ENCODE measurements at places on chromosomes 11 and 22.

DNA sequence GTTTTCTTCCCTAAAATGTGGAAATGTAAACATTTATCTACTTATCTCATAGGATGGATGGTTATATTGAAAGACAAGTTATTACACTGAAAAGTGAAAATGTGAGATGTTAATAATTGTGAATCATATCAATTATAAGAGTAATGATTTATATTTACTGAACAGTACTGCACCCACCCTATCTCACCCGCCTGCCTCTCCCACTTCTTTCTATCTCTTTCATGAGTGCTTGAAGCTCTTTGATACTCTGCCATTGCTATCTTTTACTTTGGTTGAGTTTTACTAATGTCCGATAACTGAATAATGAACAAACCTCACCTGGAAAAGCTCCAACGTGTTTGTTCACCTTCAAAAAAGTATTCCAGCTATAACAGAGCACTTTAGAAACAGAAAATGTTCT is 263.0 kb upstream of the UBASH3B start:
- DNase-seq, result no peak

GRCh38 chr11:33195462-33196173 is 34.3 kb upstream of the CSTF3 start:
- DNase-seq, result no peak

GRCh38 chr11:36469881-36470802 is 39.9 kb downstream of the TRAF6 start:
- no peak for DNase-seq

GRCh38 chr22:19051381-19052072 is 70.7 kb downstream of the DGCR2 start:
- no peak for DNase-seq

DNA sequence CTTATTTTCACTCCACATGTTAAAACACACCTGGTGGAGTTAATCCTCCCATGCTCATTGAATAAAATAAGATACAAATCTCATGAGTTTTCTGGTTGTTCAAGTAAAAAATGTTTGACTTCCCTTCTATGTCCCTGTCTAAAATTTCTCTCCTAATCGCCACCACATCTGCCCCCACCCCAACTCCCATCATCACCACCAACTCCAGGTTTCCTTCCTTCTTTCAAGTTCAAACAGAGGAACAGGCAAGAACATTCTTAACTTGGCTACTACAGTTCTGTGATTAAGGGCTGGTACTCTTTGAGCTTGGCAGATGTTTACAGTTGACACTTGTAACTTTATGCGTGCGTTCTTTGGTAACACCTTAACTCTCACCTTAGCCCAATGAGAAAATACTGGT is 9.1 kb upstream of the PSMA1 start:
- DNase-seq, result no peak

DNA sequence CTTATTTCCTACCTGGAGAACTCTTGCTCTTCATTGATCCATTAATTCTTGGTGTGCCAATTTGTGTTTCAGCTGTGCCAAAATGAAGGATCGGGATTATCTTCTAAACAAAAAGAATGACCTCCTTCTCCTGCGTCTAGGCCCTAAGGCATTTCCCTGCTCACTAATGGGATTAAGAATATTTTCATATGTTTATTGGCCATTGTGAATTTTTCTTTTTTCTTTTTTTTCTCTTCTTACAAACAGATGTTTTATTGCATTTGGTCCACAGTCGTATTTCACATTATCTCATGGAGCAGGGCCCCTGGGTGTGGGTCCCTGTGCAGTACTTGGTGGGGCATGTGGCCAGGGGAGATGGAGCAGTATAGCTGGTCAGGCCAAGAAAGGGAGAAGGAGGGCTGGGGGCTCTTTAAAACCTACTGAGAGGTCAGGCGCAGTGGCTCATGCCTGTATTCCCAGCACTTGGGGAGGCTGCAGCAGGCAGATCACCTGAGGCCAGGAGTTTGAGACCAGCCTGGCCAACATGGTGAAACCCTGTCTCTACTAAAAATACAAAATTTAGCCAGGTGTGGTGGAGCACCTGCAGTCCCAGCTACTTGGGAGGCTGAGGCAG is 35.3 kb upstream of the HORMAD2 start:
- no peak for DNase-seq

GRCh38 chr11:132402071-132402684 is 1031.8 kb downstream of the NTM start:
- no peak for DNase-seq

DNA sequence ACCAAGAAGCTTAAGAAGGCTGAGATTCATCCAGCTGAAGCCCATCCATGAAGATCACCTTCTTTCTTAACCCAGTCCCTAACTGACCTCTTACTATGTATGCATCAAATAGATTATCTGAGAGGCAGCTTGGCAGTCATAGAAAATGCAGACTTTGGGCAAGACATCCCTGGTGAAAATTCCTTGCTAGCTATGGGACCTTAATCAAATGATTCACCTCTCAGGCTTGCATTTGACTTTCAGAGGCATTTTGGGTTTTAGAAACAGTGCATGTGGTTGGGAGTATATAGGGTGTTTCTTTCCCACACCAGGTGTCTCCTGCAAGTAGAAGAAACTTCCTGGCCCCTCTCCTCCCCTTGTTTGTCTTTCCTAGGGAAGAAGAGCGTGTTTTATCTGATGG is 188.5 kb upstream of the ISX start:
- no peak for DNase-seq

- no peak for DNase-seq
Observed at GRCh38 chr22:44276041-44276440, 36.7 kb downstream of the SHISAL1 start.

GRCh38 chr11:78961937-78962701 is 387.5 kb upstream of the NARS2 start:
- DNase-seq, result no peak

GRCh38 chr11:33478111-33478573 is 221.0 kb downstream of the HIPK3 start:
- DNase-seq, result no peak

GRCh38 chr22:25142102-25142501 is 57.6 kb upstream of the CRYBB3 start:
- DNase-seq, result no peak

DNA sequence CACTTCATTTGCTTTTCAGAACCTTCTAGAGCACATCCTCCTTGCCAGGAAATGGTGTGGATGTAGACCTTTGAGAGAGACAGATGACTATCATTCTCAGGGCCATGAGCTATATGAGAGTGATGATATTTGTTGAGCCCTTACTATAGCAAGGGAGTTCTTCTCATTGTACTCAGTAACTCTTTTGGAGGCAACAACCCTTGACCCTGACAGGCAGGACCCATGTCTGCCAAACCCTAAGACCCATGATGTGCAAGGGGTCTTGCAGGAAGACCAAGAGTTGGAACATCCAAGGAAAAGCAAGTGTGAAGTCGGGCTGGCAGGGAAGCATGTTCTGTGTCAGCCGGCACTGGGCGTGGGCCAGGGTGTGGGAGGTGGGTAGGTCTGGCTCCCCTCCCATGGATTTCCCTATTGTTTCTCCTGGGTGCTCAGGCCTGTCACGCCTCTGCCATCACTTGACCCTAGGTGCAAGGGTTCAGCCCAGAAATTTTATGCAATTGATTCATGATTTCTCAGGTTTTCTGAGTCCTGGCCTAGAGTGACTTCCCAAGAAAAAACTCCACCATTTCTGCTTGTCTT is 1.2 kb downstream of the FOLR3 start:
- no peak for DNase-seq

DNA sequence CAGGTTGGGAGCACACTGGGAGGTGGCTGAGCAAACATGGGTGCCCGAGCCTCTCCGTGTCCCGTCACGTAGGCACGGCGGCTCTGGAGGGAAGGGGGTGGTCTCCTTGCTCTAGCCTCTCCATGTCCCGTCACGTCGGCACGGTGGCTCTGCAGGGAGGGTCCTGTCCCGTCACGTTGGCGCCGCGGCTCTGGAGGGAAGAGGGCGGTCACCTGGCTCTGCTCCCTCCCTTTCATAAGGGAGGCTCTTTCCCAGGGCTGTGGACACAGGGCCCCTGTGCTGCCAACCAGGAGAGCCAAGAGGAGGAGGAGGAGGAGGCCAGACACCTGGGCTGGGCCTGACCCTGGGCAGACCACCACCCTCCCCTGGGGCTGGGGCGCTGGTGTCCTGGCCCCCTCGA is 1173.7 kb downstream of the BRD1 start:
- no peak for DNase-seq

DNA sequence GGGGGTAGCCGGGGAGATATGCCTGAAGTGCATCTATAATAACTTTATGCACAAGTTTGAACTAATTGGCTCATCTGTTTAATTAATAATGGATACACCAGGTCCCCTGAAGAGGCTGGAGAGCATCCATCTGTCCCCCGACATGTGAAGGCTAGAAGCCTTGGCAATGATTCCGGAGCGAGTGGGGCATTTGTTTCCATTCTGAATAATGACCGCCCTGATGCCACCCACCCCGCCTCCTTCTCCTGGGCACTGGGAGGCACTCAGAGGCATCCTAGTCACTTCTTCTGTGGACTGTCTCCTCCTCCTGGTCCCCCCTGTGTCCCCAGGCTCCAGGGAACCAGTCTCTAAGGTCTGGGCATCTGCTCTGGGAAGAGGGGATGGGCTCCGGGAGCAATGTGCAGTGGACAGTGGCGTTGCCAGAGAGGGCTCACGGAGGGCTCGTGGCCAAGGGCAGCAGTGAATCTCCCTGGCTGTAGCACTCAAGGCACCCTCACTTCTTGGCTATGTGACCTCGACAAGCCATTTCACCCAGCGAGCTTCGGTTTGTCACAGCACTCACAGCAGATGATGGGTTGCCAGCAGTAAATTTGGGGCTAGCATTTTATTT is 64.7 kb downstream of the TSPAN18 start:
- DNase-seq, result no peak

GRCh38 chr11:95459291-95460042 is 228.5 kb upstream of the SESN3 start:
- DNase-seq, result no peak

All from stimulated activated CD4-positive, alpha-beta T cell treated with anti-CD3 and anti-CD28 coated beads, Interleukin-1b, Interleukin-23, amount 100 ng/mL, for 24 hours (primary cell).